Caudate nucleus (tissue), 63 donors: ENCODE measurements at places on chromosomes 16 and 17.

- DNase-seq, result no peak
These were observed 1253.7 kb upstream of the CDH8 start for GRCh38 chr16:63289834-63290460.

GRCh38 chr16:35692824-35693223 is 2233.4 kb downstream of the TP53TG3F start:
- no peak for DNase-seq

DNA sequence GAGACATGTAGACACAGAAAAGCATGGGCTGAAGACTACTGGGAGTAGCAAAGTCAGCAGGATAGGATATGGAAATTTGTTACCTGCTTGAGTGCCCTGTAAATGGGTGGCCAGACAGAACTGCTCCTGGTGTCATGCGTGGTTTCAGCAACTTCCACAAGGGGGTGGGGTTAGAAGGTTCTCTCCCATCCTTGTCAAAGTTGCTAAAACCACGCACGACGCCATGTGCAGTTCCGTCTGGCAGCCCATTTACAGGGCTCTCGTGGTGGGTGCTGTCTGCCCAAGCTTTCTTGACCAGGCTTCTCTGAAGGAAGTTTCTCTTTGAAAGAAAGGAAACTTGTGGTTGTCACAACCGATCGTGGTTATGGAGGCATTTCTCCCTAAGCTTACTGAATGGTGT is 6.9 kb upstream of the DBNDD1 start:
- no peak for DNase-seq

GRCh38 chr16:72367851-72368250 is 195.9 kb upstream of the PMFBP1 start:
- no peak for DNase-seq

- no peak for DNase-seq
These were observed 20.1 kb upstream of the MLYCD start for GRCh38 chr16:83878838-83879237.

GRCh38 chr16:74216319-74216718 is 80.3 kb upstream of the PSMD7 start:
- no peak for DNase-seq
